SJSA1 (cell line): ENCODE measurements at places on chromosomes 6 and 20.

DNA sequence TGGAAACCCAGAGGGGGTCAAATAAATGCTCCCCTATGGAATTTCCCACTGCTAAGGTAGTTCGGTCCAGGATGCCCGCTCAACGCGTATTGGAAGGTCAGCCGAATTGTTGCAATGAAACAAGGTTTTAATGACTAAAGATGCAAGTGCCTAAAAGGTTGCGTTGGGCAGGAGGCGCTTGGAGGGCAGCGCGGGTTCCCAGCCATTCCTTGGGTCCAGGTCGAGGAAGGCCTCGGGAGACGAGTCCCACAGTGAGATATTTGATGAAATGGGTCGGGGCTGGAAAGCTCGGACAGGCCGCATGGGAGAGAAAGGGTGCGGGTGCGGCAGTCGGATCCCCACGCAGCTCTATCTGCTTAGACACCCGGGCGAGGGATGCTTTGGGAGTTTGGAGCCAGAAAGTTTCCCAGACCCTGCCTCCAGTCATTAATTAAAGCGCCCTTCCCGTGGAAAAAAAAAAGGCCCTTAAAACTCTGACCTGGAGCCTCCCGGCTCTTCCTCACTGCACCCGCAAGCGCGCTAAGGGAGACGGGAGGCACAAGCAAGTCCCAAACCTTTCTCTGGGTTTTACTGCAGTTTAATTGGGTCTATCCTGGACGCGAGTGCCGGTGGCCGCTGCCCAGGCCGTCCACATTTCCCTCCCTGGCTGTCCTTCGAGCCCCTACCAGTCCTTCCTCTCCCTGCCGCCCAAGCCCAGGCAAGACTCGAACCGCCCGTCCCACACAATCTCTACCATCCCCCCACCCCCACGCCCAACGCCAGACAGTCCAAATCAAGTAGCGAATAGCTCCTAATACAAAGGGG is 24.2 kb downstream of the TFAP2A start:
- no peak for DNase-seq

DNA sequence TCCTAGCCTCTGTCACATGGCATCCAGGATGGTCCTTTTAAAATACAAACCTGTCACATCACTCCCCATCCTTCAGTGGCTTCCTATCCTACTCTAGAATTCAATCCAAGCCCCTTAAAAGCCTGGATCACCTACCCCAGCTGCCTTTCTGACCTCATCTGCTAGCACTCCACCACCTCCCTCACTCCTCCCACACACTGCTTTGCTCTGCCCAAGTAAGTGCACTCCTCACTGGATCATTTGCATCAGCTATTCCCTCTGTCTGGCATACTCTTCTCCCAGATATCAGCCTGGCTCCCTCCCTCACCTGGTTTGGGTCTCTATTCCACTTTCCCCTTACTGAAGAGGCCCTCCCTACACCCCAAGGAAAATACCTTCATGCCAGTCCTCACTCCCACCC is 10.5 kb downstream of the C6orf136 start:
- no peak for DNase-seq

DNA sequence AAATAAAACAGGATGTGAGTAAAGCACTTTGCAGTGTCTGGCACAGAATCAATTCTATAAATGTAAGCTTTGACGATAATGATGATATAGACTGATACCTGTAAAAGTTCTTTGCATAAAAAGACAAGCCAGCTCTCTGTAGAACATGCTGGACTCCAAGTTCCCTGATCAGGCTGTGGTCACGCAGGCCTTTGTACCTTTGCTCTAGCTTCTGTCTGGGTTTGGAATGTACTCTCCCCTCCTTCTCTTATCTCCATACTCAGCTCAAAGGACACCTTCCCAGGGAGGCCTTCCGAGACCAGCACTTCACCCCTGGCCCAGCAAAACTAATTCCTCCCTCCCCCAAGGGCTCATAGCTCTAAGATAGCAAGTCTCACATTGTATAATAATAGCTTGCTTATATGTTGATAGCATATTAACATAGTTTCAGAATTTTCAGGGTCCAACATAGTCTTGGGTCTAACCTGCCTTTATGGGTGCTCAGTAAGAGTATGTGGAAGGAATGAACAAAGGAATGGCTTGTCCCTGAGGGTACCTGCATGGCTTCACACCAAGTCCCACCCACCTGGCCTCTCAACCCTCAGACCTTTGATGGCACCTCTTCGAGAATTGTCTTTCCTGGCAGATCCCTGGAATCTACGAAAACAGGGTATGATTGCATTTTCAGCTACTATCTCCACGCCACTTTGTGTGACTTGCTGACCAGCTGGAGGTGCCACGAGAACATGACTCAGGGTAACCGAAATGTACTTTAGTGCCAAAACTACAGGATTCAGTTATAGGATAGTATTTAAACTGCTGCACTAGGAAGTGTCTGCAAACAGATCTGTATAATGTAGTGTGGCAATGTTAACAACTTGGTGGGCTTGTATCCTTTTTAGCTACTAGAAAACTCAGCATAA is 41.7 kb upstream of the PIM1 start:
- no peak for DNase-seq

- no peak for DNase-seq
Measured at GRCh38 chr6:3393836-3394202, 63.0 kb downstream of the SLC22A23 start.

- DNase-seq: no peak
Measured at GRCh38 chr6:12593771-12594529, 122.6 kb upstream of the PHACTR1 start.

DNA sequence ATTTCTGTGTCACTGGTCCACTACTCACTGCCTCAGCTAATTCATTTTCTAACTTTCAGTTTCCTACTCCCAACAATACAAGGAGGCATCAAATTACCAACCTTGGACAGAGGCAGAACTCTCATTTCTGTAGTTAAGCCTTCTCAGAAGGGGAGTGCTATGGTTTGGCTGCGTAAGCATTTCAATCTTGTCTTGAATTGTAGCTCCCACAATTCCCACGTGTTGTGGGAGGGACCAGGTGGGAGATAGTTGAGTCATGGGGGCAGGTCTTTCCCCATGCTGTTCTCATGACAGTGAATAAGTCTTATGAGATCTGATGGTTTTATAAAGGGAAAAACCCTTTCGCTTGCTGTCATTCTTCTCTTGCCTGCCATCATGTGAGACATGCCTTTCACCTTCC is 22.9 kb downstream of the HLA-DRA start:
- DNase-seq: no peak

- no peak for DNase-seq
Measured at GRCh38 chr20:47250360-47250759, 106.1 kb downstream of the ZMYND8 start.

DNA sequence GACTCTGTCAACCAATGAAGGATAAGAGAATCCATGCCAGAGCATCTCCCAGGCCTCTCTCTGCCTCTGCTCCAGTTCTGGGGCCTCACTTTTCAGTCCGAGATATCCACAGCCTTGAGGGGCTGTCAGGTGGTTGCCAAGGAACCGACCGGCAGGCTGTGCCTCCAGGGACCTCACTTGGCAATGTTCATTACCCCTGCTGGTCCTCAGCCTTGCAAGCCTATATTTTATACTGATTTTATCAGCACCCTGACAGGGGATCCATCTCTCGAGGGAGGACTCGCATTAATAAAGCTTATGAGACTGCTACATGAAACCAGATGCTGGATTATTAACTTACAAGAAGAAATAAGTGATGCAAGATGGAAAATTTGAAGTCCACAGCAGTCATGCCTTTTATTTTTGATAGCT is 39.9 kb downstream of the TMC2 start:
- no peak for DNase-seq

DNA sequence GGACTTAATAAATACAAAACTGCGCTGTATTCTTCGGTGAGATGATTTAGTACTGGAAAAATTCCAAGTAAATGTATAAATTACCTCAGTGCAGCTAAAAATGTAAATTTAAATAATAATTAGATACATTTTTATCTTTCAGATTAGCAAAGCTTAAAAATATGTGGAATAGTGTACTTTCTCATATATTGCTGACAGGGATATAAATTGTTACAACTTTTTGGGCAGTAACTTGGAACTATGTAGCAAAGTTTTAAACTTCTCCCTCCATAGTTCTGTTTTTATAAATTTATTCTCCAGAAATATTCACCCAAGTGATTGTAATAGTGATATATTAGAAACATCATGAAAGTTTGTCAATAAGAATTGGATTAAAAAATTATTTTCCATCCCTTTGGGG is 384.6 kb upstream of the CITED2 start:
- DNase-seq: no peak

DNA sequence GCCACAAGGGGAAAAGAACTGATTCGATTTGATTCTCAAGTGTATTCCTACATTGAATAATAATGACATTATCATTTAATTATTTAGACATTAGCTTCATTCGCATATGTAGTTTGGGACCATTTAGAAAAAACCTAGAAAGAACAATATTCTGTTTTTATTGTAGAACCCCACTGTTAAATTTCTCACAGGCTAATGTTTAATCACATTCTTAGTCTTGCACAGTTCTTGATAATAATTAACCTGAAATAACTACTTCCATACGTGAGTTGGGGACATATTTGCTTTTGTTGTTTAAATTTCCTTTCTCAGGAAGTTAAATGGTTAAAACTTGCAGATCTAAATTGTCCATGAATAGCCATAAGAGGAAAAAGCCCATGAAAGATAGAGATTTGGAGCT is 275.2 kb downstream of the TFAP2B start:
- no peak for DNase-seq

DNA sequence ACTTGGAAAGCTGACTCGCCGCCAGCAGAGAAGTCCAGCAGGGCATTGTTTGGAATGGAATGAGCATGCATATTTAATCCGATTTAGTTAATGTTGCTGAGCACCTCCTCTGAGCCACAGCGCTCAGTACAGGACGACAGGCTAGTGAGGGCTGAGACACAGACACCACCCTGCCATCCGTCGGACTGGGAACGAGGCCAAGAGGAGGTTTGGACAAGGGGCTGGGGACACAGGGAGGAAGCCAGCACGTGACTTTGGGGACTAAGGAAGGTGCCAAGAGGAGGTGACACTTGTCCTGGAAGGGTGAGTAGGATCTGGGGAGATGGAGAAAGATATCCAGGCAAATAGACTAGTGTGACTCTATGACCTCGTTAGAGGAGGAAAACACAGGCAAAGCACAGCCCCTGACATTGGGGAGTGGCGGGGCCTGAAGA is 152.5 kb upstream of the ECI2 start:
- DNase-seq: no peak

DNA sequence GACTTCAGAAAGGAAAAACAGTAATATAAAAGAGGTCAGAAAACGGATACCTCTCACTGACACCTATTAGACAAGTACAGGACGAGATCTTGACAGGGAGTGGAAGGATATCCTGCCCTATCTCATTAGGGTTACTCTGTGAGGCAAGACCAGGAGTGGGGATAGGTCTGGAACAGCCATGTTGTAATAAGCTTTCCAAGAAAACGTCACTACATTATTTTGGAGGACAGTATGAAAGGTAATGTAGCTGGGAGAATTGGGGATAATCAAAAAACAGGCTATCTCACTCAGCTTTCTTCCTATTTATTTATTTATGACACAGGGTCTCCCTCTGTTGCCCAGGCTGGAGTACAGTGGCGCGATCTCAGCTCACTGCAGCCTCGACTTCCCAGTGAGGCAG is 25.3 kb downstream of the HMGN4 start:
- DNase-seq: no peak

- DNase-seq: no peak
Measured at GRCh38 chr6:20313960-20314530, 87.6 kb upstream of the E2F3 start.

- no peak for DNase-seq
Measured at GRCh38 chr6:7954477-7955200, 44.1 kb upstream of the TXNDC5 start.

GRCh38 chr20:63789836-63790571 is 41.1 kb downstream of the ZBTB46 start:
- DNase-seq: no peak

DNA sequence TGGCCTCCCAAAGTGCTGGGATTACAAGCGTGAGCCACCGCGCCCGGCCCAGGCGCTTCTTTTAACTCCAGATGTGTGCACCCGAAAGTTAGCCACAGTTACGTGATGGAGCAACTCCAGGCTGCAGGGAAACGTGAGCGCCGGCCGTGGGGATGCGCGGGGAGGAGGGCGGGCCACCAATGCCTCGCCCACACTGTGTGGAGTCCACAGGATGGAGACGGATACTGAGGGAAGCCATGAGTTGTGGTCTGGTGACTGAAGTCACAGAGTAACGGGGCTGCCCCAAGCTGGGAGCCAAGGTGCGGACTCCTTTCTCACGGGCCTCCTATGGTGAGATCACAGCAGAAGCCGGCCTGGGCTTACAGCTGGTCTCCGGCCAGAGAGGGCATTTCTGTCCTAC is 23.2 kb downstream of the YTHDF1 start:
- DNase-seq: no peak

GRCh38 chr6:88599571-88599970 is 363.8 kb downstream of the RNGTT start:
- DNase-seq: no peak

DNA sequence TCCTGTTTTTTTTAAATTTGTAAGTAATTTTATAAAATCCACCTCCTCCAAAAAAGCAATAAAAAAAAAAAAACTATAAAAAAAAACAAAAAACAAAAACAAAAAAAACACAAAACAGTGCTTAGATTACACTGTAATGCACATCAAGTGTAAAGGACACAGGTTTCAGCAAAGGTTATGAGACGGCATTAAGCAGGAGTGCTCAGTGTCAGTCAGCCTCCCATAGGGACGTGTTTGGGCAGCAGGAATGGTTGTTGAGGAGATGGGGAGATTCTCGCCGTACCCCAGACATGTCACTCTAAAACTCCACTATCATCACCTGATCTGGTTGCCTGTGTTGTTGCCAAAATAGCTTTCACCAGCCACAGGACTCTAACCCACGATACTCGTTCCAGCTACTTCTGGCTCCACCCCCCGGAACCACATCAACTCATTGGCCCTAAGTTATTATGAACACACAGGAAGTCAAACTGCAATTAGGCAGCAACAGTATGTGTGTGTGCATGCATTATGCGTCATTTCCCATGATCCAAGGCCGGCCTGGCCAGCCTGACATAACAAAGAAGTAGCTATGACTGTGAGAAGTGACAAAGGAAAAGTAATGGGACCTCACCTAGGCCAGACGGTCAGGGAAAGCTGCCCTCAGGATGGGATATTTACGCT is 28.7 kb downstream of the ECT2L start:
- DNase-seq: no peak

DNA sequence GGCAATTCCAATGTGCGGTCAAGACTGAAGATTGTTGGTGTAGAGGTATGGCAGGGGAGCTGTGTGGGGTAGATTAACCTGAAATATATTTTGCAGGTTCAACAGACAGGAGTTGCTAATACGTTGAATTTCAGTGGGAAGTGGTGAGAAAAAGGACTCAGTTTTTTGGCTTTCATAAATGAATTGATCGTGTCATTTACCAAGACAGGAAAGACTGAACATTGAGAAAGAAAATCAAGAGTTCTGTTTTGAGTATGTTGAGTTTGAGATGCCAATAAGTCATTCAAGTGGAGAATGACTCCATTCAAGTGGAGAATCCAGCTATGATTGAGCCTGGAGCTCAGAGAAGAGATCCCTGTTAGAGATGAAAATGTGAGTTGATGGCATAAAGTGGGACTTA is 31.1 kb downstream of the NFYA start:
- DNase-seq: no peak

GRCh38 chr20:50445354-50446151 is 64.6 kb upstream of the PTPN1 start:
- no peak for DNase-seq

- no peak for DNase-seq
Measured at GRCh38 chr6:160265869-160266476, 7.4 kb upstream of the SLC22A2 start.
